ENCODE measurements at places on chromosomes 1 and 21.

DNA sequence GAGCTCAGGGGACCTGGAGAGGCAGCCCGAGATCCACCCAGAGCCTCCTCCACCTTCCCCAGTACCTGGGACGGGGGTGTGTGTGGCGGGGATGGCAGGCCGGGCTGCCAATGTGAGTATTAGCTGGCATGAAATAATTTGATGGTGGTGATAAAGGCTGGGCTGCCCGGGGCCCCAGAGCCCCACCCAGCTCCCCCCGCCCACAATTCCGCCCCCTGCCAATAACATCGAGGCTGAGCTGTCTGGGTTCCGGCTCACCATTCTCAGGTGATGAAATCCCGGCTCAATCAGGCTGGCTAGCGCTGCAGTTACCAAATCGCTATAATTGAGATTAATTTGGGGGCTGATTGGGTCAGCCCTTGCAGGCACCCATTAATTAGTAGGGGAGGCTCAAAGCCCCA, 103.8 kb upstream of the CASZ1 start:
- no peak for DNase-seq

DNA sequence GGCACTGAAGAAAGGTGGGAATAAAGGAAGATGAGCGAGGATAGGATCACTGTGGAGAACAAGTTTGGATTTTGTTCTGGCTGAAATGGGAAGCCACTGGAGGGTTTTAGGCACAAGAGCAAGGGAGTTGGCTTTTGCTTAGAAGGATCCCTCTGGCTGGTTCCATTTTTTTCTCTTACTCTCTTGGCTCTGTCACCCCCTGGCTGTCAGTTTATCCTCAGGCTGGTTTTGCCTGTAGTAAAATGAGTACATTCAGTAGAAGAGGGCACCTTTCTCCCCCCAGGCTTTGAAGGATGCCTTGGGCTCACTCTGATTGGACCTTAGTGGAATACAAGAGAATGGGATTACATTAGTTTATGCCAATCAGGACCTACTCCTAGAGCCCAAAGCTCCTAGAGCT, 17.1 kb downstream of the CACHD1 start:
- no peak for DNase-seq

DNA sequence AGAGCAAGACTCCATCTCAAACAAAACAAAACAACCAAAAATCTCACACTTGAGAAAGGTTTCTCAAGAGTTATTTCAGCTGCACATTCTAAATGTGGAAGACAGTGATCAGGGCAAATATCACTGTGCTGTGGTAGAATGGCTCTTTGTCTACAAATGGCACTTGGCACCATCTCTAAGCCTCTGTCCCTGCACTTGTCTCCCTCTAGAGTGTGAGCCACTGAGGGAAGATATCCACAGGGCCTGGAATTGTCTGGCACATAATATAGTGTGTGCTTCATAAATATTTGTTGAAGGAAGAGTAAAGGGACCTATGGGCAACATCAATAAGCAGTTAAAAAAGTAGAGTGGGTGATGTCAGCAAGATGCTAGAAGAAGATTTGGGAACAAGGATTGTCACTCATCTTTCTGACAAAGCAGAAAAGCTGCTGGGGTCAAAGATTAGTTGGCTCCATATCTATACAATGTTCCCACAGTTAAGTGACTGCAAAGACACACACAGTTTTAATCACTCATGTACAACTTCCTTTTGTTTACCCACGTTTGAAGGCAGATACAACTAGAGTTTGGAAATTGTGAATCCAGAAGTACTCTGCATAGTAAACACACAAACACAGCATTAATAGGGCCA, 19.1 kb downstream of the CD101 start:
- no peak for DNase-seq

DNA sequence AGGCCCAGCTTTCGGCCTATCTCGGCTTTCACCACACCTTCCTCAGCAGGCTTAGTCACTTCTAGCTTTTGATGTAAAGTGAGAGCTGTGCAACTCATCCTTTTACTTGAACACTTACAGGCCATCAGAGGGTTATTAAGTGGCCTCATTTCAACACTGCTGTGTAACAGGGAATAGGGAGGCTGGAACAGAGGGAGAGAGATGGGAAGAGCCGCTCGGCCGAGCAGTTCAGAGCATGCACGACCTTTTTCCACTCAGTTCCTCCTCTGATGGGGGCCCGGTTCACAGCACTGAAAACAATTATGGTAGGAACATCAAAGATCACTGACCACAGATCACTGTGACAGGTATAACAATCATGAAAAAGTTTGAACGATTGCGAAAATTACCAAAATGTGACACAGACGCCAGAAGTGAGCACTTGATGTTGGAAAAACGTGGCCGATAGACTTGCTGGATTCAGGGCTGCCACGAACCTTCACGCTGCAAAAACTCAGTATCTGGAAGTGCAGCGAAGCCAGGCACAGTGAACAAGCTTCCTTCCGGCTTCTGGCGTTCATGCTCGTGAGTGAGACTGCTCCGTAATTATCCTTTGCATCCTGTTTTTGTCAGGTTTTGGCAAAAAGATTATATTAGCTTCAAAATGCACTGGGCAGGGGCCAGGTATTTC, 28.6 kb downstream of the AGPAT3 start:
- DNase-seq, result no peak

DNA sequence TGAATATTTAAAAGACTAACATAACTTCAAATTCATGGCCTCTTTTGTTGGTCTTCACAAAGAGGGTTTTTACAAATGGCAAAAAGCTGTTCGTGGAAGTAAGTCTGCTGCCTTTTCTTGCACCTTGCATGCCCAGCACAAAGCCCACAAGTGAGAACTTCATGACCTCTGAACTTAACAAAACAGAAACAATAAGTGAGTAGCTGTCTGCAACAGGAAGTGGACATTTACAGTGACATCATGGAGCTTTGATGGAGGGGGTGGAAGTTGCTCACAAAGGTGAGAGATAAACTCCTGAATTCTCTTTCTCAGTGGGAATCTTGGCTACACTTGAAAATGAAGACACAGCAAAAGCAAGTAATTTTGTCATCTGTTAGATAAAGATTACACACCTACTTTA, 303.3 kb upstream of the DEPDC1 start:
- no peak for DNase-seq

DNA sequence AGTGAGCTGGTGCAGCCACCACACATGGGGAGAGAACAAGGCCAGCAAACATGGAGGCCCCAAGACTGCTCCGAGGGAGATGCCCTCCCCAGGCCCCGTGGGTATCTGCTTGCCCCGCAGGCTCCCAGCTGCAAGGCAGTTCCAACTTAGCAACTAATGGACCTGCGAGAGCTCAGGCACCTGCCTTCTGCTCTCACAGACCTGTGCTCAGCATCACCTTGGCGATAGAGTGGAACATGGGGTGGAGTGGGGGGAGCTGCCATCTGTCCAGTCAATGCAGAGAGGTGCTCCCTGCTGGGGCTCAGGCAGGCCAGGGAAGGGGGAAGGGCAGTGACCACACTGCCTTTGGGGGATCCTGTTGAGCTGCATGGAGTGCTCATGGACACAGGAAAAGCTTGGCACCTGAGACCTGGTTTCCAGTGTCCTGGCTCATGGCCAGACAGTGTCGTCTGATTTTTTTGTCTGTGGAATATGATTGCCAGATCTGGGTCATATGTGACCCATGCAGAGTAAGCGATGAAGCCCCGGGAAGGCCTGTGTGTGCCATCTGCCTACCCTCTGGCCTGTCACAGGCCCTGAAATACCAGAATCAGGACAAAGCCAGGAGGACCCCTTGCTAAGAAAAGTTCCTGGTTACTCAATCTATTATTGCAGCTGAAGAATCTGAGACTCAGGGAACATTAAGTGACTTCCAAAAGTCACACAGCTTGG, 39.9 kb upstream of the TENT5C start:
- no peak for DNase-seq

DNA sequence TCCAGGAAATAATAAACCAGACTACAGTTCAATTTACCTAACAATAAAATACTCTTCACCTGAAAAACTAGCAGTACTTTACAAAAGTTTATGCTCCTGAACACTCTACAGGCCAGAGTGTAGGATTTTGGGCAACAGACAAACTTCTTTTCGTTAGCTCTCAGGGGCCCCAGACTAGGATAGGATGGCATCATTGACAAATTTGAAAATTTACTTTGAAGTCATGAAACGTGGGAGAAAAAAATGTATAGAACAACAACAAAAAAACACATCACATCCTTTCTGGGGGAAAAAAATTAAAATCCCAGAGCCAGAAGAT, 1.2 kb downstream of the PTP4A2 start:
- DNase-seq, result no peak

DNA sequence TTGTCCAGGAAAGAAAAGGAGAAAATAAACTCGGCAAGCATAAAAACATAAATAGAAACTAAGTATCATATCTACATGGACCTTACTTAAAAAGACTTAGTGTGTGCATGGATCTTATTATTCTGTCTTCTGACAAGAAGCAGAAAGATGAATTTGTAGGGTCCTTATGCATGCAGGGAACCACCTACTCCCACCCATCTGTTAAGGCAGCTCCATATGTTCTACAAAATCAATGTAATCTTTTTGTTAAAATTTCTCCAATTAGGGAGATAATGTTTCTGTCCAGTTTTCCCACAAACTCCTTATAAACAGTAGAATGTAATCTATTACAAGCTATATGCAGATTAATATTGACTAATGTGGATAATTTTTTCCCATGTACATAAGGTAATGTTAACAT, 13.9 kb upstream of the PTPN14 start:
- DNase-seq, result no peak

- no peak for DNase-seq
Measured at GRCh38 chr1:87497380-87498203, 168.9 kb downstream of the LMO4 start.

- no peak for DNase-seq
Measured at GRCh38 chr1:229991104-229991513, 75.9 kb upstream of the GALNT2 start.

- no peak for DNase-seq
Measured at GRCh38 chr1:206128196-206128595, 11.0 kb upstream of the AVPR1B start.

DNA sequence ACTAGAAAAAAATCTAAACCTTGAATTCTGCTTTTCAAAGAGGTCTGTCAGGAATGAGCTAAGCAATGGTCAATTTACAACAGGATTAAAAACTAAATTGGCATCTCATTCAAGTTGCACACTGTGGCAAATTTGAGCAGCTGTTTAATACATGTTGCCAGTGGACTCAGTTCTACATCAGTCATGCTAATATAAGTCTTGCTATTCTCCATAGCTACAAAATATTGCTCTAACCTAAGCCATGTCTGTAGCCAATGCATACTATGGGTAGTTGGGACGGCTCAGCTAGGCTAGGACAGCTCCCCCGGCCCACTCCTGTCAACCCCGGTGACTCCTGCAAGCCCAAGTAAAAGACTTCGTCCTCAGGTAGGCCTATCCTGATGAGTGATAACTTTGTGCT, 10.9 kb upstream of the VAV3 start:
- no peak for DNase-seq

DNA sequence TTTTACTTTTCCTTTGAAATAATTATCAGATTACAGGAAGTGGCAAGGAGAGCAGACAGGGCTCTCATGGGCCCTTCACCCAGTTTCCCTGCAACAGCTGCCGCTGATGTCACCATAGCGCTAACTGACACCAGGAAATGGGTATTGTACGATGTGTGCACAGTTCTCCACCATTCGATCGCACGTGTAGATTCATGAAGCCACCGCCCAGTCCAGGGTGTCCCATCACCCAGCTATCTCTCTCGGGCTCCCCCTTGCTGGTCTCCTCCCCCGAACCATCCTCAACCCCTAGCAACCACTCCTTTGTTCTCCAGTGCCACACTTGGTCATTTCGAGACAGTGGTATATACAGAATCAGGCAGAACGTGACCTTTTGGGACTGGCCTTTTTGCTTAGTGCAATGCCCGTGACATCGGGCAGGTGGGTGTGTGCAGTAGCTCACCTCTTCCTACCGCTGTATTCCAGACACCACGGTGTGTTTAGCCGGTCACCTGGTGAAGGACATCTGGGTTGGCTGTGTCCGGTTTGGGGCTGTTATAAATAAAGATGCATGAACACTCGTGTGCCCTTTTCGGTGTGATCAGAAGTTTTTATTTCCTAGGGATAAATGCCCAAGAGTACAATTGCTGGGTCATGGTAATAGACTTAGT, 118.4 kb downstream of the CRYAA start:
- DNase-seq, result no peak

DNA sequence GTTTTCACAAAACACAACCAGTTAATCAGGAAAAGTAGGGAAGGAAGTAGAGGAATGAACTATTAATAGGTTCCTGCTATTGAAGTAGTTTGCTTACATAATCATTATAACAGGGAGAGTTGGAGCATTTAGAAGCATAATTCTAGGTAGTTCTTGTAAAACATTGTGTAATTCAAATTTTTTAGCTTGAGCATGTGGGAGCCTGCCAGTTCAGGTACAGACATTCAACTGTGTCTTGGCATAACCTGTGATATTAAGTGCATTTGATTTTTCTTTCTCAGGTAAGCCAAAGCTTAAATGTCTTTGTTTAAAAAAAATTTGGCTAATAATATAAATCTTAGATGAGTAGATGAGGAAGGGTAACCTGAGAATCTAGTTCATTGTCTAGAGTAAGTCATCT, 3.4 kb downstream of the YTHDF2 start:
- DNase-seq, result no peak
